Kidney (tissue), 22 donors: ENCODE measurements at places on chromosomes 5 and 9. TPM values are rescaled to one million over a fixed set of nuclear protein-coding genes. Genes with fewer than 3 reads are reported as not detected.

The MARCHF11 gene
- polyA plus RNA-seq, result 0.47 TPM

The MCTP1 gene
- 1.4 TPM for polyA plus RNA-seq

The CENPK gene
- not detected for polyA plus RNA-seq

The CANX gene
- 208 TPM for polyA plus RNA-seq

The DIPK1B gene
- 22.6 TPM for polyA plus RNA-seq

The ABO gene
- polyA plus RNA-seq, result 25.0 TPM

DNA sequence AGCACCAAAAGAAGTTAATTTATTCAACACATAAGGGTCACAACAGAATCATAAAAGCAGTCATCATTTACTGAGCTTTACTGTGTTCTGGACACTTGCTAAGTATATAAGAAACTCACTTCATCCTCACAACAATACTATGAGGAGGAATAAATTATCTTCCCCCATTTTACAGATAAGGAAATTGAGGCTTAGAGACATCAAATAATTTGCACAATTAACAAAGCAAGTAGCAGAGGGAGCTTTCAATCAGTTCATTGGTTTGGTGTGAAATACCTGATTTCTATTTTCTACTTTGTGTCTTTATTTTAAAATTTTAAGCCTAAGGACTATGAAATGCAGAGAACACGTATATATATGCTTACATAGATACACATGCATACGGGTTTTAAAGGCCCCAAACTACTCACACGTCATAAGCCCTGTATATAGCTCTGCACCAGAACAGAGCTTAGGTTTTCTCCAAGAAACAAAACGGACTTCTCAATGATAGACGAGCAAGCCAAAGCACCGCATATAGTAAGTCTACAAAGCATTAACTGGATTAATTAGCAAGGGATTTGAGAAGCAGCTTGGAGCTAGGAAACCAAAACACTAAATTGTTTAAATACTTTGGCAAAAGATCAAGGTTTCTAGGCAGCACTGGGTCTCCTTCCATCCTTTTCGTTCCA, 95.6 kb downstream of the DENND1A start:
- no peak for DNase-seq

DNA sequence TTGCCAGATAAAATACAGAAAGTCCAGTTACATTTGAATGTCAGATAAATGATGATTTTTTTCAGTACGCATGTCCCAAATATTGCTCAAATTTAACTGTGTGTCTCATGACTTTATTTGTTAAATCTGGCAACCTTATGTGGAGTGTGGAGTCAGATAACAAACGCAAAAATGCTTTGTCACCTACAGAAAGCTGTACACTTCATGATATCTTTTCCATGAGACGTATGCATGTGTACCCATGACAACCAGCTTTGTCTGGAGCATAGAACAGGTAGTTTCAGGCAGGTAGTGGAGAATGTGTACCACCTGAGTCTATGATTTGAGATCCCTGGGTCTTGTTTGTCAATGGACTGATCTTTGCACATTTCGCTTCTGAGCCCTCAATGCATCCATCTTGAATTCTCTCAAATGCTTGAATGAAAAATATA, 105.5 kb upstream of the CPEB4 start:
- no peak for DNase-seq

DNA sequence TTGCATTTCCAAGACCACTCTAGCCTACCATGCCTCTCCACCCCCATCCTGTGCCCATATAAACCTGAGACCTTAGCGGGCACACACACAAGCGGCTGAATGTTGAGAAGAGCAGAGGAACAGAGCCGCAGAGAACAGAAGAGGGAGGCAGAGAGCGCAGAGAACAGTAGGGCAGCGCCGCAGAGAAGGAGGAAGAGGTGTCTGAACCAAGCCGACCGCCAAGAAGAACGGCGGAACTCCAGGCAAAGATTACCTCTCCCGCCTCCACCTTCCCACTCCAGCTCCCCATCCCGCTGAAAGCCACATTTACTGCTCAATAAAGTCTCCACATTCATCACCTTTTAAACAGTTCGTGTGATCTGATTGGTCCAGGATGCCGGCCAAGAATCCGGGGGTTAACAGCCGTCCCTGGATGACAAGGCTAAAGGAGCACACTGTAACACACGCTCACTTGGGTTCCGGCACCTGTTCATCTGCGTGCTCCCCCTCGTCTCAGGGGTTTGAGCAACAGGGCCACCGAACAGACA, 33.2 kb downstream of the GRIN3A start:
- DNase-seq, result peak; percentile 58

- DNase-seq, result no peak
These were observed 81.7 kb downstream of the ADAMTS19 start for GRCh38 chr5:129541648-129542251.

DNA sequence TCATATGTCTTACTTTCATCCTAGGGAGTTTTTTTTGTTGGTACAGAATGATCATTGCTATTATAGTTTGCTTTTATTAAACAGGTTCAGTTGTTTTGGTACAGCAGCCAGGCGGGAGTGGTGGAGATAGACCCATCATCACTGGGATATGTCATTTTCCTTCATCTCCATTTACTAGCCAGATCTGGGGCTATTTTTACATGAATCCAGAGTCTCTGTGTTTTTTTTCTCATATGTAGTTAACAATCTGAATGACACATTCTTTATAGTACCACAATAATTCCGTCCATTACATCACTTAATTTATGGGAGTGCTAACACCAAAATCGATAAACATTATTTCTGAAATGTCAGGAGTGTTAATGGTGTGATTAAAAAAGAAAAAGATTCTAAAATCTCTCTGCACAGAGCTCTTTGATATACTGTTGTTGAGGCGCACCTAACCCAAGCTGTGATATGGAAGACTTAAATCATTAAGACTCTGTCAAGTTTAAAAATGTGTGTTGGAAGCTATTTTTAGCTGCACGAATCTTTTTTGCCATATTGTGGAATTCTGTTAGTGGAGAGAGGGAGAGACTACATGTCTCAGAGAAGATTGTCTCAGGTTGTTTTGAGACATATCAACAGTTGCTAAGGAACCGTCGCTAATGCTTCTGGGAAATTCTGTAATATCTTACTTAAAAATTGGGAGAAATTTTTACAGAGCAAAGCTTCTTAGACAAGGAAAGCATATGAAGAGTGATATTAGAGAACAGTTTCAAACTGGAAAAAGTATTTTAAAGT, 59.6 kb downstream of the RPS23 start:
- DNase-seq, result peak; percentile 11

- no peak for DNase-seq
These were observed 37.4 kb upstream of the SRP19 start for GRCh38 chr5:112823656-112824055.

DNA sequence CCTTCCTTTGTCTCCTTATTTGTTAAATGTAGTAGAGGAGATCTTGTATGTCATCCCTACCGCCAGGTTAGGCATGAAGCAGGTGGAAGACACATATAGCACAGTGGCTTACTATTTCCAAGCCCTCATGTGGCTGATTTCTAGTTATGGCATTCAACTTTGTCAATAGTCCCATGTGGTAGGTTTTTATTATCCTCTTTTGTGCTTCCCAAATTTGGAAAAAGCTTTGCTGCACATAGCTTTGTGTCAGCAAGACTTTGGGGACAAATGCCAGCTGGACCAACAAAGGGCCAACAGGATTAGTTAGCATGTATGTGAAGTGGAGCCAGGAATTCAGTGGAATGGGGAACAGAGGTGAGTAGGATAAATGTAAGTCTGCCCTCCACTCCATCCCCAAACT, 276.3 kb downstream of the PSAT1 start:
- peak; percentile 37 for DNase-seq

DNA sequence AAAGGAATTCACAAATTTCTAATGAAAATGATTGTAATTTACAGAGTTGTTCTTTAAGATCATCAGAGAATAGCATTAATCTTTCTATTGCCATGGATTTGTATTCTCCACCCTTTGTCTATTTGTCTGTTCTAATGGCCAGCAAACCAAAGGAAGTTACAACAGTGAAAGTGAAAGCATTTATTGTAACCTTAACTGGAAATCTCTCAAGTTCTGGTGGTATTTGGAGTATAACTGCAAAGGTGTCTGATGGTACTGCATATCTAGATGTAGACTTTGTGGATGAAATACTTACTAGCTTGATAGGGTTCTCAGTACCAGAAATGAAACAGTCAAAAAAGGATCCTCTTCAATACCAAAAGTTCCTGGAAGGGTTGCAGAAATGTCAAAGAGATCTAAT, 21.7 kb downstream of the RMI1 start:
- no peak for DNase-seq
